ENCODE measurements at places on chromosomes 7 and 10. TPM values are rescaled to one million over a fixed set of nuclear protein-coding genes. Genes with fewer than 3 reads are reported as not detected.

The ZNF775 gene
- 10.8 TPM for total RNA-seq

The SFRP5 gene
- 81.0 TPM for total RNA-seq

The CTTNBP2 gene
- 14.0 TPM for total RNA-seq

The VIPR2 gene
- 0.36 TPM for total RNA-seq

The TMEM273 gene
- total RNA-seq = not detected

The SKAP2 gene
- 42.8 TPM for total RNA-seq

The WASL gene
- 38.2 TPM for total RNA-seq

The KCNMA1 gene
- total RNA-seq = 5.8 TPM

The TMEM213 gene
- total RNA-seq = not detected

The LIPN gene
- not detected for total RNA-seq

The RASA4B gene
- 10.8 TPM for total RNA-seq

The SNCG gene
- total RNA-seq = 17.5 TPM

The SPDYE5 gene
- total RNA-seq = not detected

The ANXA8L1 gene
- not detected for total RNA-seq

The TNS3 gene
- total RNA-seq = 120 TPM

The EN2 gene
- total RNA-seq = not detected

The LRRTM3 gene
- total RNA-seq = not detected

The KCND2 gene
- 12.7 TPM for total RNA-seq

The PDK4 gene
- total RNA-seq = 21.0 TPM

The DENND2A gene
- 39.8 TPM for total RNA-seq

The MYO3A gene
- 18.0 TPM for total RNA-seq

The WEE2 gene
- total RNA-seq = 0.16 TPM

The PAXIP1 gene
- total RNA-seq = 27.7 TPM
